ENCODE measurements at places on chromosomes 11 and 22.

GRCh38 chr11:109123816-109124787 is 297.9 kb upstream of the C11orf87 start:
- no peak for DNase-seq

- DNase-seq = no peak
Measured at GRCh38 chr22:22166941-22167713, 77.5 kb upstream of the VPREB1 start.

- no peak for DNase-seq
Measured at GRCh38 chr11:75855206-75855605, 40.2 kb downstream of the UVRAG start.

- no peak for DNase-seq
Measured at GRCh38 chr22:46935506-46936377, 173.3 kb downstream of the TBC1D22A start.

DNA sequence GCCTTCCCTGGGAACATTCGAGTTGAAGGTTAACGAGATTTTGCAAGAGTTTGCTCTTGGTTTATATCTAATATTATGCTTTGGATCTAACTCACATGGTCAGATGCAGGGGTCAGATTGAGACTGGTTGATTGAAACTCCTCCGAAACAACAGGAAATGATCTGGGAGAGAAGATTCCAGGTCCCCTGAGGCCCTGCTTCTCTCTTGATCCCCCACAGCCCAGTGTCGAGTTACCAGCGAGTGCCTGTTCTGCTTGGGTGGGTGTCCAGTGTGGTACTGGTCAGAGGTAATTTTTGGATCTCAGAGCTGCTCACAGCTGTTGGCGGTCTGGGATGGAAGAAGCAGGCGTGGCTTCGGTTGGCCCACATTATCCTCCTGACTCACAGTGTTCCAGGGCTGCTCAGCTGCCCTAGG is 9.2 kb downstream of the FBLN1 start:
- no peak for DNase-seq

GRCh38 chr11:76822406-76822805 is 38.3 kb upstream of the ACER3 start:
- no peak for DNase-seq

GRCh38 chr11:64745189-64745520 is 1.2 kb upstream of the RASGRP2 start:
- DNase-seq = peak; percentile 92

Data from CD4-positive, alpha-beta T cell (primary cell).